ENCODE measurements at places on chromosomes 13 and 19.

DNA sequence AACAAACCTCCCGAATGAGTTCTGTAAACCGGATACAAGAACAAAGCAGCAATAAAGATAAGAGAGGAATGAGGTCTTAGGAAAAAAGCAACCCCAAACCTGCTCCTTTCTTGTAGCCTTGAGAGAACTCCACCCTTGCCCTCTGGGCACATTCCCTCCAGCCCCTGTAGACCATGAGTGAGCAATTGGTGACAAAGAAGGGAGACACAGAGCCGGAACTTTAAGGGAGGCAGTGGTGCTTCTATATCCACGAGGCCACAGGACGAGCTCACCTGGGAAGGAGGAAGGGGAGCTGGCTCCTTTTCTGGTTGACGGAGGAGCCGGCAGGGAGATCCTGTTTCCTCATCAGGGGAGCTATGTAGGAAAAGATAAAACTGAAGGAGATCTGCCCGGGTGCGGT is 13.0 kb downstream of the BRME1 start:
- DNase-seq, result no peak

DNA sequence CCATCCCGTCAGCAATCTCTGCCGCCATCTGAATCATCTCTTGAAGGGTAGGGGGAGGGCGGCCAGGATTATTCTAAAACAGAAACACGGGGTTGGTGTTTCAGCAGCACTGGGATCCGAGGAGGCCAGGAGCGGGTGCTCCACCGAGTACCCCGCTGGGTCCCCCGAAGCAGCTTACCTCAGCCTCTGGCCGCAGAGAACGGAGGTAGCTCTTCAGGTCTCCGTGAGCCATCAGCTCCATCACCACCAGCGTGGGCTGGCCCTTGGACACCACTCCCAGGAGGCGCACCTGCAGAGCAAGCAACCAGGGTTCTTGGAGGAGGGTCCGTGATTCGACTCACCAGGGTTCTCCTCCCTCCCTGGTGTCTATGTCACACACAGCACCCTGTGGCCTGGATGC is 53.2 kb downstream of the ZNF557 start:
- DNase-seq, result no peak

DNA sequence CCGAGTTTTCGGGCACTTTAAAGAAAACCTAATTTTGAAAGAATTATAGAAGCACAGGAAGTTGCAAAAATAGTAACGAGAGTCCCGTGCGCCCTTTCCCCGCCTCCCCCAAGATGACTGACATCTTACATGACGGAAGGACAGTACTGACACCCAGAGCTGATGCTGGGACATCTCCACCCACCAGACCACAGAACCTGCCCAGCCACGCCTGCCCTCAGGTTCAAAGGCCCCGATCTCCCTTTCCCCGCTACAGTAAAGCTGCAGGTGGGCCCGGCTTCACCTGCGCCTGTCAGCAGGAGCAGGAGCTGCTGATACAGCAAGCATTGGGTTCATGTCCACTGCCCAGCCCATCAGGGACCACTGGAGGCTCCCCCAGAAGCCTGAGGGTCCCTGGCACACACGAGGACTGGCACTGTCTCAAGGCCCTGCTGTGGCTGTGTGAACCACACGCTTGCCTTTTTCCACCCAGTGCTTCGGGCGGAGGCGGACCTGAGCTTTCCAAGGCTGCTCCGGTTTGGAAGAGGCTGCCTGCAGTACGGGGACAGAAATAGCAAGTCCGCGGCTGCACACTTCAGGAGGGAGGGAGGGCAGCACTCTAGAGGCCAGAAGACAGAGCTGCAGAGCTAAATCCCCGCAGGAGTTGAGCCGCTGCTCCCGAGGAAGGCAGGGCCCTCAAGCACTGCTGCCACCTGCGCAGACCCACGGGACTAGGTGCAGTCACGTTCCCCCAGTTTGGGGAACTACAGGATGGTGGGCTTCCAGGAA is 8.7 kb downstream of the MAP2K2 start:
- no peak for DNase-seq

DNA sequence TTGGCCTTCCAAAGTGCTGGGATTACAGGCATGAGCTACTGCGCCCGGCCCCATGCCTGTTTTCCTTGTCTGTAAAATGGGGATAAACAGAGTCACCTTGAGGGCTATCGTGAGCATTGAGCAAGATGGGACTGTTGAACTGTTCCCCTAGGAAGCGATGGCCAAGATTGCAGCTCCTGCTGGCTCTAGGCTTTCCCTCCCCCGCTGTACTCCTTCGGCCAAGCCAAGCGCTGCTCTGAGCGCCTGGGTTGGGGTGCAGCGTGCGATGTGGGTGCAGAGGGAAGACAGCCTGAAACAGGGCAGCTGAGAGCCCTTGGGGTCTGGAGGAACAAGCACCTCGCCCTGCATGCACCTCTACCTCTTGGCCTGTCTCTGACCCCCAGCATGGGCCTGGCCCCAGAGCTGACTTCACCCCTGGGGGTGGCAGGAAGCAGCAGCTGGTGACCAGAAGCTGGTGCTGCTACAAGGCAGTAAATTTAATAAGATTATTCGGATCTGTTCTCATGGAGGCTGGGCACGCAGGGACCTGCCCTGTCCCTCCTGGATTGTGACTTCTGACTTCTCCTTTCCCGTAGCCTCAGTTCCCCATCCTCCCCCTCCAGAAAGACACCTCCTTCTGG is 5.3 kb downstream of the GNG8 start:
- DNase-seq, result no peak

All from K562 (cell line).